ENCODE measurements at places on chromosomes 16 and 17.

- no peak for DNase-seq
These were observed 41.8 kb downstream of the PAFAH1B1 start for GRCh38 chr17:2635241-2635640.

DNA sequence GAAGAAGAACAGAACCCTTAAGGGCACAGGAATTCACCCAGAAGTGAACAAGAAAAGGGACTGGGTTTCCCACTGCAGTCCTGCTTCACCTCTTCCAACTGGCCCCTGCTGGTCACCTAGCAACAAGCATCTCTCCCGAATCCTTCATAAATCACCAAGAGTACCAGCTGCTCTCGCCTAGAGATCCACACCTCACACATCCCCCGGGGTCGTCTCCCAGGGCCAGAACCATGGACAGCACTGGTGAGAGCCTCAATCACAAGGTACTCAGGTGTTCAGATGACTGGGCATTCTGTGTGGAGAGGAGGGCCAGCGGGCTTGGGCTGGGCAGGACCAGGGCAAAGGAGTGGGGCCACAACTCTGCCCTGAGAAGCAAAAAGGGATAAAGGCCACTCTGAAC, 65.9 kb downstream of the CCT6B start:
- no peak for DNase-seq

DNA sequence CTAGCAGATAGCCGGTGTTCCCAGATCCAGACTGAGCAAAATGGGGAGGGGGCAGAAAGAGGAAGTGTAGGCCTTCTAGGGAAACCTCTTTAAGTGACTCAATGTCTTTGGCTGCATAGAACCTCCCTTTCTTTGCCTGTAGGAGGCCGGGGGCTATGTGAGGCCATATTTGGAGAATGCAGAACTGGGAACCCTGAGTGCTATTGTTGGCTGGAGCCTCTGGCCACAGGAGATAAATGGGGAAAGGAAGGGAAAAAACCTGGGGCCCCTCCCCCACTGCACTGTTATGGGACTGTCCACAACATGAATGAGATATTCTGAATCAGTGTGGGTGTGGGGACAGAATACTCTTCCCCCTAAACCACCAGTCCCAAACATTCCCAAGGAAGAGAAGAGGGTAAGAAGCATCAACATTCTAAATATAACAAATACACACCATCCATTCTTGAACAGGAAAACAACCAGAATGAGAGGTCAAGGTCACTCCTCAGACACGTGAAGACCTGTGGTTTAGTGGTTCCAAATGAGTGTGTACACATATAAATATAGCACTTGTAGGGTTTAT, 2.4 kb downstream of the VPS25 start:
- DNase-seq: no peak

GRCh38 chr16:72787514-72788268, 260.2 kb downstream of the ZFHX3 start:
- DNase-seq: peak; percentile 56

DNA sequence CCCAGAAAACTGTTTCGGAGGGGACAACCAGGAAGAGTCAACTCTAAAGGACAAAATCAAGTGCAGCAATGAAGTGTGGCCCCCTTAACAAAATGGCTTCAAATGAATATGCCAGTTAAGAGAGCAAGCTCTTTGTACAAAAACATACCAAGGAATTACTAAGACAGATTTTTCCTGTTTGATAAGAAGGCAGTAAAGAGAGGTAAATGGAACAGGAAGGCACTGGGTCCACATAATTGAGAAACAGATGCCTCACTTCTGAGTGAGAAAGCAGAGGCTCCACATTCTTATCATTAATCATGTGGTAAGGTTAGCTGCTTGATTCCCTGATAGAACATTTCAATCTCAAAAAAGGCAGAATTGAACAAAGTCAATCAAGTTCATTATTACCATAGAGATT, 44.9 kb downstream of the MBTD1 start:
- DNase-seq: no peak

DNA sequence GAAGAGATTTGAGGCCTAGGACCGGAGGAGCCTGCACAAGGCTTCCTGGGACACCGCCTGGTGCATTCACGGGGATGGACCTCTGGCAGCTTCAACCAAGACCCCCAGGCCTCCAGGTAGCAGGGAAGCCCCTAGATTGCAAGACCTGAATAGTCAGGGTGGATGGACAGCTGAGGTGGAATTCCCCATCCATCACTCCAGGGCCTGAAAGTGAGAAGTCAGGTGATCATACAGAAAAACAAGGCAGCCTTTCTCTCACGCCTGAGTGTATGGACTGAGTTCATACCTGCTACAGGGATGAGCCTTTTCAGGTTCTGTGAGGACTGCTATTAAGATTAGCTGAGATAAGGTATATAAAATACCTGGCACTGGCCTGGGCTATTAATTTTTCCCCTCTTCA, 74.2 kb downstream of the PLXDC1 start:
- DNase-seq: no peak

- no peak for DNase-seq
These were observed 101.4 kb upstream of the HSBP1 start for GRCh38 chr16:83706394-83706793.

- DNase-seq: no peak
These were observed 22.9 kb downstream of the C16orf96 start for GRCh38 chr16:4578961-4579530.

- DNase-seq: no peak
These were observed 26.1 kb downstream of the LRRC75A start for GRCh38 chr17:16465861-16466338.

GRCh38 chr16:81140930-81141780, 45.0 kb upstream of the GCSH start:
- DNase-seq: no peak

GRCh38 chr16:49883076-49884014, 27.4 kb upstream of the ZNF423 start:
- DNase-seq: no peak

DNA sequence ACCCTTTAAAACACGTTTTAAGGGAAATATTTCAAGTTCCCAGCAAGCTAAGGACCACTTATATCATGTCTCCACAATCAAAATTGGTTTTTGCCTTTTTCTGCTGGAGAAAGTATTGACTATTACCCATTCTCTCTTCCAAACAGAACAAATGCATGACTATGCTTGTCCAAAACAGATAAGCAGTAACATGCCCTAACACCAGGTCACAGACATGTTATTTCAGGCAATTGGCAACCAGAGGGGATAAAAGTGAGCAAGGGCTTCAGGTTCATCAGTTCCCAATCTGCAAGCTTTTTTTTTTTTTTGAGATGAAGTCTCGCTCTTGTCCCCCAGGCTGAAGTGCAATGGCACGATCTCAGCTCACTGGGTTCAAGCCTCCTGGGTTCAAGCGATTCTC, 15.0 kb downstream of the SKA2 start:
- DNase-seq: no peak

GRCh38 chr16:87363771-87364455, 19.7 kb downstream of the FBXO31 start:
- no peak for DNase-seq

GRCh38 chr16:51763072-51763661, 612.1 kb upstream of the SALL1 start:
- DNase-seq: no peak

- DNase-seq: no peak
These were observed 869.5 kb upstream of the SOX9 start for GRCh38 chr17:71251276-71251675.

- no peak for DNase-seq
These were observed 7.1 kb upstream of the CDH15 start for GRCh38 chr16:89164436-89164835.

GRCh38 chr17:66711881-66712321, 123.0 kb upstream of the CACNG5 start:
- no peak for DNase-seq
